Occipital lobe (tissue), 3 donors: ENCODE measurements at places on chromosomes 6 and 20. TPM values are rescaled to one million over a fixed set of nuclear protein-coding genes. Genes with fewer than 3 reads are reported as not detected.
A peak's percentile ranks its signal among the peaks of the same experiment; 100 is the strongest.

Gene KHDC1
- total RNA-seq: 4.1 TPM

DNA sequence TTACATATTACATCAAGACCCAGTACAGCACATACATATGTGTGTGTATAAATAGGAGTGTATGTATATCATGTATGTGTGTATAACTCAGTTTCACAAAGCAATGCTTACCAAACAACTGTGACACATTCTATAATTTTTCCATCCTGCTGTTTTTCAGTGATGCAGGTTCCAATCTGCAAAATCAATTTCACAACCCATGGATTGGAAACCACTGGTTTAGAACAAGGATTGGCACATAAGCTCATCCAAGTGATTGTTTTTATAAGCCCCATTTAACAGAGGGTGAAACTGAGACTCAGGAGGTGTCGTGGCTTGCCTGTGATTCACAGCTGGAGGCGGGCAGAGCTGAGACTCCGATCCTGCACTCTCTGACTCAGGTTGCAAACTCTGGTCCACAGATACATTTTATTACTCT lies 158.2 kb downstream of the ZMYND8 start:
- DNase-seq: no peak

GRCh38 chr20:4880051-4880450 lies 121.3 kb downstream of the SLC23A2 start:
- DNase-seq: no peak

GRCh38 chr6:132742495-132742894 lies 15.2 kb downstream of the VNN2 start:
- no peak for DNase-seq

Gene FAM209B
- total RNA-seq: not detected

GRCh38 chr20:41467690-41468089 lies 101.1 kb upstream of the EMILIN3 start:
- no peak for DNase-seq

- no peak for DNase-seq
Observed at GRCh38 chr6:63743691-63744090, 108.1 kb downstream of the PHF3 start.

GRCh38 chr6:9914951-9915350 lies 499.9 kb downstream of the TFAP2A start:
- no peak for DNase-seq

DNA sequence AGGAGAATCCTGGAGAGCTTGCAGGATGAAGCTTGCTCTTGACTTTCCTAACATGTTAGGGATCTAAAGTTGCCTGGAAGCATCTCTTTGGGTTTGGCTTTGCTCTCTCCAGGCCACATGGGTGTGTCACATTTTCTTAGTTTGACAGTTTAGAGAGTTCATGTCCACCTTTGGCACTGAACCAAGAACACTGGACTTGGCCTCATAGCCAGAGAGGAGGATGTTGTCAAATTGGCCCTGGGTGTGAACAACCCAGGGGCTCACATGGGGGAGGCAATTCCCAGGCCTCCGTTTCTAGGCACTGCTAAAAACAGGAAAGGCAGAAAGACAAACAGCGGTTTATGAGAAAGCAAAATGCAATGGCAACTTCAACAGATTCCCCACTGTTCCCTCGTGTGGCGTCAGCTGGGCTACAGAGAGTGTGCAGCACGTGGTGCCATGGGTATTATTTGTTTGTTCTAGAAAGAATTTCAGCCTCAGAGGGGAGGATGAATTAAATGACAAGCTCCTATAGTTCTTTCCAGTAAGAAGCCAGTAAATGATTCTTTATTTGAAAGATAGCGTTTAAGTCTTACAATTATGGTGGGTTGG lies 93.9 kb downstream of the CLIC5 start:
- DNase-seq: no peak

- peak; percentile 77 for DNase-seq
Observed at GRCh38 chr6:31068669-31069340, 43.6 kb downstream of the C6orf15 start.

DNA sequence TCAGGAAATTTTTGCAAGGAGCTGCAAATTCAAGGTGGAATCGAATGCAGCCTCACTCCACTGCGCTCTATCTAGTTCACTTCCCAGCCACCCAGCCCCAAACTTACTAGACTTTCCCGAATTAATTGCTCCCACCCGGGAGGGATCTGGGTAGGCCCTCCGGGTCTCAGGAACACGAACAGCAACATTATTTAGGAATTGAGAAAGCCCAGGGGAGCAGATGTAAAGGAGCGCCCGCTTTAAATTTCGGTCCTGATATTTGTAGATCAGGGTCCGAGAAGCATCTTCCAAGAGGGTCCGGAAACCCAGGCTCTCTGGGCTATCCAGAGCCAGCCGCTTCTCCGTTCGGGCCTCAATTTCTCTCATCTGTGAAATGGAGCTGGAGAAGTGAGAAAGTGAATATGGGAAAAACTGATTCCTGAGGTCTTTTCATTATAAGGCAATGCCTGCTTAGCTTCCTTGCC lies 490 bp upstream of the ID1 start:
- no peak for DNase-seq

DNA sequence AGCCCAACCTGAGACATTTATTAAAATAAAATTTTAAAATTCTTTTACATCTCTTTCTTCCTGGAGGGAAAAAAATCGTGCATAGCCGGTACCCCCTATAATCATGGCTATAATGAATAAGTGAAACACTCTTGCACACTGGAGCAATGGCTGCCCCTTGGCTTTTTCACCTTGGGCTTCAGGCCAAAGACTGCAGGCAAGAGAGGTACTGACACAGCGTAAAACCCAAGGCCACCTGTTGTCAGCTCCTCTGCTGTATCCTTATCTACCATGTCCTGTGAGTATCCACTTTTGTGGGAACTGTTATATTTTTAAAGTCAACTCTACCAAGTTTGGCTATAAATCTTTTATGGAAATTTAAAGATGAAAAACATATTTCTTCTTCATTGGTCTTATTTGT lies 23.0 kb upstream of the LY86 start:
- no peak for DNase-seq

- DNase-seq: no peak
Observed at GRCh38 chr6:14930366-14930989, 315.4 kb upstream of the JARID2 start.

Gene CALHM5
- total RNA-seq: 0.78 TPM

Gene CD93
- 13.6 TPM for total RNA-seq

DNA sequence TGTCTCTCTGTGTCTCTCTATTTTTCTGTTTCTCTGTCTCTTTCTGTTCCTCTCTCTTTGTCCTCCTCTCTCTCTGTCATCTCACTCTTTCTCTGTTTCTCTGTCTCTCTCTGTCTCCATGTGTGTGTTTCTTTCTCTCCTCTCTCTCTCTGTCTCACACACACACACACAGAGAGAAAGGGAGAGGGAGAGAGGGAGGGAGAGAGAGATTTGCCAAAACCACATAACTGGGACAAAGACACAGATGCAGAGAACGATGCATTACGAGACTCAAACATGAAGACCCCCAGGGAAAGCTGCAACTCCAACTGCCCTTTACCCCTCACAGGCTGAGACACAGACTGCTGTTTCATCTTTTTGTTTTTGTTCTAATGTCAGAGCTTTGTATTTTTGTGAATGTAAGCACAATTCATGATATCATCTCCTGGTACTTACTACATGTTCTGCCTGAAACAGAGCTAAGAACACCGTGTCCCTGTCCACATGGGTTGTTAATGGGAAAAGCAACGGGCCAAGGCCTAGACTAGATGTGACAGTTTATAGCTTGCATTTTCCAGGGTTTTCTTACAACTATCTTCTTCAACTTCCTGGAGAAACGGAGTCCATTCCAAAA lies 177.1 kb upstream of the ARID1B start:
- DNase-seq: no peak

GRCh38 chr6:16639684-16640480 lies 121.4 kb downstream of the ATXN1 start:
- no peak for DNase-seq

GRCh38 chr6:147201885-147202515 lies 2.2 kb upstream of the STXBP5 start:
- DNase-seq: peak; percentile 11

Gene MAK
- 0.16 TPM for total RNA-seq

GRCh38 chr20:32559753-32560380 lies 25.3 kb downstream of the NOL4L start:
- DNase-seq: no peak

DNA sequence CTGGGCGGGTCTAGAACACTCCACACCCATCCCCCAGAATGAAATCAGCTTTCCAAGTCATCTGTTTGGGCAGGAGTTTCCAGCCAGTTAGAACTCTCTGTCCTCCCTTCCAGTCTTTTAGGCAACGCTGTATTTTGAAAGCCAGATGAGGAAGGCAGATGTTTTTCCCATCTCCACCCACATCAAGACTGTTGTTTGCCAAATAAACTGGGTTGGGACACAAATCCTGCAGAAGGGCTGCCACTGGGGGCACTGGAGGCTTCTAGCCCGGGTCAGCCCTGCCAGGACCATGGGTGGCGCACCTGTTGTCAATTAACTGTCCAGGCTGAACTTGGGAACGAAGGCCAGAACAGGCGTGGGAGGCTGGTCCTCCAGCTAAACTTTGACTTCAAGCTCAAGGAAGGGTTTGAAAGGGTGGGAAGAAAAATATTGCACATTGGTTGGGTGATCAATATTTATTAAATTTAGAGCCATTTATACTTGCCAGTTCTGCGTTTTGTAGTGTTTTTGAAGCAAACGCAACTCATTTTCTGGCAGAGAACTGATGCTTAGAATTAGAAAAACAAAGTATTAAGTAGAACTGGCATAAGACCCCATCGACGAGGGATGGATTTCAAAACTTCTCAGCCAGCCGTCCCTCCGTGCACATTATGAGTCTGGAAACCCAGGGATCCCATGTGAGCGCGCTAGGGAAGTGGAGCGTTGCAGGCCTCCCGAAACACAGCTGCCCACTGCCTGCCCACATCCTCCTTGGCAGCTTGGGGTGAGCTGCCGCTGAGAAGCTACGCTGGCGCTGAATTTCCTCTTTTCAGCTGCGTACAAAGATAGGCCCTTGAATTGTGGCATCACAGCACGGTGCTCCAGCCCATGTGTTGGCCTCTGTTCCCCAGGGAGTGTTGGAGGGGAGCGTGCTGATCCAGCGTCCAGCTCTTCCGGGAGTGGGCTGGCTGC lies 297.4 kb downstream of the QKI start:
- DNase-seq: peak; percentile 52

GRCh38 chr6:89436226-89436625 lies 3.3 kb downstream of the ANKRD6 start:
- DNase-seq: no peak

DNA sequence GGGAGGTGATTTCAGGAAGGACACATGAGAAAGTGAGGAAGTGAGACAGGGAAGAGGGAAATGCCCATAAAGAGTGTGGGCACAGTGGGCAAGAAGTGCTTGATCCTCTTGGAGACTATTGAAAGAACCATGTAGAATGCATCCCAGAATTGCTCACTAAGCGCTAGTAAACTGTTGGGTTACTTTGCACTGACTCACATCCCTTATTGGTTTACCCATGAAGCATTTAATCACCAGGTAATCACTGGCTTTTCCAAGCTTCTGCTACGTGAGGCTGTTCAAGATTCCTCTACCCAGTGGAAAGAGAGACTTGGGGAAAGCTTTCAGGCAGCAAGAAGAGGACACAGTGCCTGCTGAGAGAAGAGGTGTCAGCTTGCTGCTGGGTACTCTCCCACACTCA lies 410.0 kb upstream of the JAG1 start:
- DNase-seq: no peak

Gene SLC35B3
- 12.0 TPM for total RNA-seq
